ENCODE measurements at places on chromosomes 1 and 21. TPM values are rescaled to one million over a fixed set of nuclear protein-coding genes. Genes with fewer than 3 reads are reported as not detected.

KIAA0040 gene
- total RNA-seq: 5.6 TPM

NTMT2 gene
- total RNA-seq: not detected

GCSAML gene
- total RNA-seq: not detected

COL11A1 gene
- total RNA-seq: 0.07 TPM

CTXND2 gene
- not detected for total RNA-seq

OR2L8 gene
- total RNA-seq: not detected

NEXN gene
- total RNA-seq: 1.1 TPM

UTS2 gene
- 0.33 TPM for total RNA-seq

CCDC28B gene
- 19.6 TPM for total RNA-seq

C1orf210 gene
- 3.9 TPM for total RNA-seq

PRAMEF10 gene
- not detected for total RNA-seq

HSPB7 gene
- total RNA-seq: not detected

LENEP gene
- 0.92 TPM for total RNA-seq

ICOSLG gene
- total RNA-seq: 1.3 TPM

Measured in airway epithelial cell (primary cell).